ENCODE measurements at places on chromosomes 4 and X.
A peak's percentile ranks its signal among the peaks of the same experiment; 100 is the strongest.

GRCh38 chrX:149699761-149700160 lies 12.1 kb upstream of the MAGEA11 start:
- no peak for DNase-seq

- DNase-seq, result no peak
Measured at GRCh38 chr4:142098900-142099545, 462.6 kb downstream of the IL15 start.

- DNase-seq, result peak; percentile 31
Measured at GRCh38 chr4:100935090-100935489, 412.2 kb downstream of the PPP3CA start.

DNA sequence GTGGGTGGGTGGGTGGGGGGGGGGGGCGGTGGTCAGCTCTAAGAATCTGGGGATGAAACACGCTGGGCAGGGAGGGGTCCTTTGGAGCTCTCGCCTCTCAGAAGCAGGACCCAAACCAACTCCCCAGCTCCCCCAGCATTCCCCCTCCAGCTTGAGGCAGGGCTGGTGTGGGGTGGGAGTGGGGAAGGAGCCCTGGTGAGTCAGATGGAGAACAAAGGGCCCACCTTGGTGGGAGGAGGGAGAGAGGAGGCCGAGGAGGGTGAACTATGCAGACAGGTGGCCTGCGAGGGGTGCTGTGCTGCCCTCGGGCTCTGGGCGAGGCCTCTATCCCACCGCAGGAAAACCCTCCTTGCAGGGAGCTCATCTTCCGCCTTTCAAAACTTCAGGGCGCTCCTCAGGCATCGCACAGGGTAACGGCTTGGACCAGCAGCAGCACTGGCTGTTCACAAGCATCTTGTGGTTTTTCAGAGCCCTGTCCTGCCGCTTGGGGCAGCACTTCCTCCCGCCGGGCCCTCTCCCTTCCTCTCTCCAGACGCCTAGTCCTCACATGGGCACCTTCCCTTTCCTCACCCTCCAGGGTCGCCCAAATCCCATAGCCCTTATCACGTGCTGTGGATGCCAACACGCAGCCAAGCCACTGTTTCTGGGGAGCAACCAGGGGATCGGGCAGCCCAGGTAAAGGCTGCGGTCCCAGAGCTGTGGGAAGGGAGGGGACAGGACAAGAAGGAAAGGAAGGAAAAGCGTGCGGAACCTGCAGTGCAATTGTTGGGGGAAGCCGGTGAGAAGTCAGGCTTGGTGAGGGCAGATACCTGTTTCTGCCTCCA lies 34.0 kb upstream of the GRPEL1 start:
- DNase-seq, result peak; percentile 18

DNA sequence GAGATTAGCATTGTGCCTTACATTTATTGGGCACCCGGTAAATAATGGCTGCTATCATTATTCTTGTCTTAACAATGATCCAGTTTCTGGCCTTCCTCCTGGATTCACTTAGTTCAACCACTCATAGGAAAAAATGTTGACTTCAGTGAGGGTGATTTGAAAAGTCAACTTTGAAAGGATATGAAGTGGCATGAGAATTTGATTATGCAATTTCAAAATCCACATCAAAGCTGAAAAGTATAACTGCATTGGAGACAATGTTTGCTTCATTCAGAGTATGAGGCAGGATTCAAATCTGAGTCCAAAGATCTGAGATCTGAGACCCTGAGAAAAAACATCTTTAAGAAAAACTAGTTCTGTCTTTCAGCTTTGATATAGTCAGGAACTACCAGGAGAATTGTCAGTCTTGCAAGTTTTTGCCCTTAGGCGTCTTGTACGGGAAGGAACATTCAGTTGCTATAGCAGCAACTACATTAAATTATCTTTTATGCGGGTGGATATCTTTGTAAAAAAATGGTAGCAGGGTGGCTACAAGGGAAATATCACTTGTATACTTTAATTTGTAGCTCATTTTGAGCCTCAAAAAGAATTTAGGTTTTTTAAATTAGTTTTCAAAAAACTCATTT lies 587.5 kb upstream of the LCORL start:
- no peak for DNase-seq

- no peak for DNase-seq
Measured at GRCh38 chr4:161444626-161445025, 719.2 kb downstream of the FSTL5 start.

DNA sequence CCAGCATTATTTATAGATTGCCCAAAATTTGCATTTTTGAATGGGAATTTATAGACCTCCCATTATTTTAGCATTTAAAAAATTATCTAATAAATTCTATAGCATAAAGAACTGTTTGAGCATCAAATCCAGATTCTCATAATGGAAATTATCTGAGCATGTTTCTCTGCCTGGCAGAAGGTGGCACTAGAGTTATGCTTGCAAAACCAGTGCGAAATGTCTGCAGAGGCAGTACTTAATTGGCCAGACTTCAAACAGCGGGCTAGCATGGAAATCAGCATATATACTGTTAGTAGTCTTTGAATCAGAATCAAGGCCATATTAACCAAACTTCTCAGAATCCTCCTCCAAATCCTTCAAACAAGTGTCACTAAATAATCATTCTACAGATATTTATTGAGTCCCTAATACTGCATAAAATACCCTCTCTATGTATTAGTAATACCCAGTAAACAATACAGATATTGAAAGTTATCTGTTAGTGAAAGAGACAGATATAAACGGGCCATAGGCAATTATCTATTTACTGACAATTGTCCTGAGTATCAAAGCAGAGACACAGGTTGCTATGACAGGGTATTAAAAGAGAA lies 78.7 kb upstream of the DCLK2 start:
- no peak for DNase-seq

- DNase-seq, result no peak
Measured at GRCh38 chr4:104772849-104773248, 278.2 kb upstream of the CXXC4 start.

- no peak for DNase-seq
Measured at GRCh38 chr4:41427931-41428600, 109.9 kb upstream of the LIMCH1 start.

GRCh38 chr4:16083241-16084191 lies at the start of gene PROM1:
Gene PROM1, minus strand, starts transcription at chr4:16084023. Its CDS starts 8,117 bp downstream, at chr4:16075906.
- DNase-seq, result peak; percentile 51

GRCh38 chr4:89222170-89222569 lies 85.4 kb downstream of the GPRIN3 start:
- DNase-seq, result no peak

DNA sequence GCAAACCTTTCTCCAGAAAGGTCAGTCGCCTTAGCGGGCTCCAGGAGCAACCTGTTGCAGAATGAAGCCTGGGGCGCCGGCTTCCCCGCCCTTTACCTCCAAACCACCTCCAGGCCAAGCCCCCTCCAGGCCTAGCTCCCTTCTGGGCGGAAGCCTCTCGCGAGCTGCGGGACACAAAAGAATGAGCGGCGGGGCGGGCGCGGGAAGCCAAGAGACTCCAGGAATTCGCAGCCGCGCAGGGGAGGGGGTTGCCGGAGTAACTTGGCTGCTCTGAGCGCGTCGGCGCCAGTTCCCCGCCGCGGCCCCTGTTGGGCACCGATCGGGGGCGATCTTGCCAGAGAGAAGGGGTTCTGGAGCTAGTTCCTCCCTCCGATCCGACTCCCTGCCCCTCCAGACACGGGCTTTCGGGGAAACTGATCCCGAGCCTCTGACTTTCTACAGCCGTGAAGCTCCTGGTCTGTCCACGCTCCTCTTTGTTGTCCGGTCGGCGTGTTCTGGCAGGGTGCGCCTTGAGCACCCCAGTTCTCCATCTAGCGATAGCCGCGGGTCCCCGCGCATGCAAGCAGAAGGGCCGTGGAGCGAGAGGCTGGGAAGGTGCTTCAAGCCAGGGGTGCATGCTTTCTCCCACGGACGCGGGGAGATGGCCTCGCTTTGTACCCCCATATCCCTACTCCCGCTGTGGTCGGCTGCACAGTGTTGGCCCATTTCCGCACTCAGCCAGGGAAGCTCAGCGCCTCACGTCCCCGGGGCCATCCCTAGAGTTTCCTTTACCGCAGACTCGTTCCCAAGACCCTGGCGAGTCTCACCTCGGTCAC lies 1.2 kb downstream of the PROM1 start:
- no peak for DNase-seq

DNA sequence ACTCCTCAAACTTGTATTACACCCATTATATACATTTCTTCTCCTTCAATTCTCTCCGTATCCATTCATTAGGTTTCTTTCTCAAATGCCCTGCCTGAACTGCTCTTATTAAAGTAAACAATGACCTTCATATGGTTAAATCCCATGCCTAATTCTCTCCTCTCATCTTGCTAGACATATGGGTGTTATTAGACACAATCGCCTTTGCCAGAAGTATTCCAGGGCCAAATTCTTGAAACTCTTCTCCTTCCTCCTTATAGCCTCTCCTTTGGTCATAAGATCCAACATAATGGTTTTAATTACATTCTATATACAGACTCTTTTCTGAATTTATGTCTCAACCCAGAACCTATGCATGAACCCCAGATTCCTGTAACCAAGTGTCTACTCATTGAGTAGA lies 4.8 kb downstream of the ANXA10 start:
- DNase-seq, result no peak

DNA sequence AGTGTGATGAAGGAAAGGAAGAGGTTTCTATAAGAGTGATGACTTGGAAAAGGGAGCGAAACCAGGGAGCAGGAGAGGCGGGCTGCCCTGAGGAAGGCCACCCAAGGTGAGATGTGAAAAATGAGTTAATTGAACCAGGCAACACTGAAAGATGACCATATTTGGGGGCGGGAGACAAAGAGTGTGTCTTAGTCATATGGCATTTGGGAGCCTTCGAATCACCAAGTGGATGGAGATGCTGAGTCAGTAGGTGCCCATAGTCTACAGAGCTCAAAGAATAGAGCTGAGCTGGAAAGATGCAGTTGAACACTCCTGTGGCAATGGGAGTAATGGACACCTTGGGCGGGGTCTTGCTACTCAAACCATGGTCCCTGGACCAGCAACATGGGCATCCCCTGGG lies 8.3 kb upstream of the TLR8 start:
- DNase-seq, result no peak

GRCh38 chrX:83529950-83530349 lies 21.9 kb downstream of the POU3F4 start:
- no peak for DNase-seq

DNA sequence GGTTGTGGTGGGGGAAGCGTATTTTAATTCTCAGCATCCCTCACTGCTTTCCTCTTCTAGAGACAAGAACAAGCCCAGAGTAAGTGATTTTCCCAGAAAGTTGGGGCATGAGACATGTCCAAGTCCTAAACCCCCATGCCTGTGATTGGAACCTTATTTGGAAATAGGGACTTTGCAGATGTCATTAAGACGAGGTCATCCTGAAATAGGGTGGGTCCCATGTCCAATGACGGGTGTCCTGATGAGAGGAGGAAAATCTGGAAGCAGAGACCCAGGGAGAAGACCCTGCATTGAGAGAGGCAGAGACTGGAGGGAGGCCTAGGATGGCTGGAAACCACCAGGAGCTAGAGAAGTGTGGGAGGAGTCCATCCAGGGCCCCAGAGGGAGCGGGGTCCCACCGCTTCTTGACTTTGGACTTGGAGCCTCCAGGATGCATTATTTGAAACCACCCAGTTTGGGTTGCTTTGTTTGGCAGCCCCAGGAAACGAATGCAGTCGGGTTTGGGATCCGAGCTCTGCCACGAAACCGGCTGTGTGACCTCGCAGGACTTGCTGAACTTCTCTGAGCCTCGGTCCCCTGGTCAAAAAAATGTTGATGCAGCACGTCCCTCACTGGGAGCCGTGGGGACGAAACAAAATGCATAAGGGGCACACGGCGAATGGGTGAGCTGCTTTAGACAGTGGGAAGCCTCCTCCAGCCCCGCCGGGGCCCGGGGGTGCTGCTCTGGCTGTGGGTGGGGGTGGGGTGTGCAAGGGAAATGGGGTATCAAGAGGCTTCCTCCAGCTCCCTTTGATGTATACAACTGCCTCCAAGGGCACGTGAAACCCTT lies 113.9 kb downstream of the CPZ start:
- no peak for DNase-seq

- no peak for DNase-seq
Measured at GRCh38 chrX:107107459-107107858, 11.2 kb downstream of the RBM41 start.

DNA sequence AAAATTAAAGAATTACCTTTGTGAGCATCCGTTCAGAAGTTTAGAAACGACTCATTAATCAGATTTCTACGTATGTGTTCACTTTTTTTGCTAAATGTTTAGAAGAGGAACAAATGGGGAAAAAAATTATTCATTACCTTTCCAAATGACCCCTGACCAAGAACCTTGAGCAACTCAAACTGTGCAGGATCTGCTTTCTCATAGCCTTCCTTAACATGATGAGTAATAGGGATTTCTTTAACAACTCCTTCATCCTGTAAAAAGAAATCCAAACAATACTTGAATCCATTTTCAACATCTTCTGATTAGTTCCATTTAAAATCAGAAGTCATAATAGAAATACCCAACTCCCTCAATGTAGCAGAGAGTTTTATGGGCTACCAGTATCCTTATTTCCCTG lies 32.1 kb downstream of the RPS6KA6 start:
- no peak for DNase-seq

GRCh38 chr4:6264225-6264540 lies 5.5 kb upstream of the WFS1 start:
- no peak for DNase-seq

DNA sequence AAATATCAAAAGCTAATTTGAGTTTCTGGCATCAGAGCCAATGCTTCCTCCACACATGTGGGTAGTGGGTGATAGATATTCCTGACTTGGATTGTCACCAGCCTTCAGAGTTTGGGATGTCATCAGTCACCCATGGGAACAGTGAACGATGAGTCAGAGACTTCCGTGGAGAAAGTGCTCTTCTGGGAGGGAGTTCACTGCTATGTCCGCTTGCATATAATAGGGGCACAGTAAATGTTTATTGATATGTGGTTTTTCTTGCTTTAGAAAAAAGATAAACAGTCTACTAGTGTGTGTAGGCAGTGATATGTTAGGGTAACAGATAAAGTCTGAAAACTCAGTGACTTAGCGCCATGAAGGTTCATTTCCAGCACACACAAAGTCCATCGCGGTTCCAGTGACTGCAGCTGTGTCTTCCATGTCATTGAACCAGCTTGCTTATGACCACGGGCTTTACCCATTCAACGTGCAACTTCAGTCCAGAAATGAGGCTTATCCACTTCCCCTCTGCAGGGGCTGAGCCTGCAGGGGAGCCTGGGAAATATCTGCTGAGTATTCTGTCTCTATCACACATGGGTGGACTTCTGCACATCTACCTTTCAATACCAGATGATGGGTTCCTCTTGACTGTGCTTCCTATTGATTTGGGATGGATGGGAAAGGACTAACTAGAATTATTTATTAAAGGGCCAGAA lies 87.7 kb upstream of the WWC2 start:
- no peak for DNase-seq

All from DMS153 (cell line).